ENCODE measurements at places on chromosomes 6 and 20. TPM values are rescaled to one million over a fixed set of nuclear protein-coding genes. Genes with fewer than 3 reads are reported as not detected.

DNA sequence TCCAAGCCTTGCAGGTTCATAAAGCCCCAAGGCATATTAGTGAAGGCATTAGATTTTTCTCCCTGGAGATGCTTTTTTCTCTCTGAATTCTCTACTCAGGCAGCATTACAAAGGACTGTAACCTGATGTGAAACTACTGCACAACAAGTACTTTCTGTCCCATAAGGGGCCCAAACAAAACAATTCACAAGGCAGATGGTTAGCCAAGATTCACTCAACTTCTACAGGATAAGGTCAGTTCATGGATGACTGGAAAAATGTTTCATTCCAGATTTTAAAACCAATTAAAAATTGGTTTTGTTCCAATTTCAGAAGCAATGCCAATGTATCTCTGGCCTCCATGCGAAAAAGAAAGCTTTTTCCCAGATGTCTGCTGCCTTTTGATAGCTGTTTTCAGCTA, 181.8 kb downstream of the KHDC1L start:
- DNase-seq = no peak

- no peak for DNase-seq
Observed at GRCh38 chr6:166005401-166005943, 162.2 kb downstream of the TBXT start.

Gene TOX2
- 1.2 TPM for total RNA-seq

- no peak for DNase-seq
Observed at GRCh38 chr6:142412658-142413057, 110.9 kb downstream of the ADGRG6 start.

Gene GINS1
- total RNA-seq = 0.58 TPM

Gene ZNF322
- 16.3 TPM for total RNA-seq

- no peak for DNase-seq
Observed at GRCh38 chr6:153485072-153485471, 354.0 kb upstream of the RGS17 start.

All from mesenteric fat pad (tissue), 1 donor.